GM03348 (cell line): ENCODE measurements at places on chromosomes 5 and 9.

DNA sequence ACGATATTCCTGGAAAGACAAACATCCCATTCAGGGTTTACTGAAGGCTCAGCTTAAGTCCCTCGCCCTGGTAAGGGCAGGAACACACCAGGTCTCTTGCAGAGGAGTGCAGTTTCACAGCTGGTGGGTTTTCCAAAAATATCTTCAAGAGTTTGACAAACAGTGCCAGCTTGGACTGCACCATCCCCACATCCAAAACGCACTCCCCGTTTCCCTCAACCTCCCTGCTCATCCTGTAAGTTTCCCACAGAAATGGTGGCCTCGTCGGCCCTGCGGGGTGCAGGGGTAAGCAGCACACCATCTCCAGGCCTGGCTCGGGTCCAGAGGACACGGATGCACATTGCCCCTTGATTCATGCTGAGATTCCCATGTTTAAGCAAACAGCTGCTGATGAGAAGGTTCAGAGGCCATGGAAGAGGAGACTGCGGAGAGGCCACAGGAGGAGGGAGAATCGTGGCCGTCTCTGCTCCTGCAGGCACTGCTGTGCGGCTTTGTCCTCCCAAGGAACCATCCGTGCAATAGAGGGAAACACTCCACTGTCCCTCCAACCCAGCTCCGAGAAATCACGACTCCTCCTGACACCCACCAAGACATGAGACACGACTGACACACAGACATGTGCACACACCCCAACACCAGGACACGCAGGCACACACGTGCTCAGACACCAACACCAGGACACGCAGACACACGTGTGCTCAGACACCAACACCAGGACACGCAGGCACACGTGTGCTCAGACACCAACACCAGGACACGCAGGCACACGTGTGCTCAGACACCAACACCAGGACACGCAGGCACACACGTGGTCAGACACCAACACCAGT lies 24.0 kb upstream of the SLC12A7 start:
- DNase-seq: no peak

DNA sequence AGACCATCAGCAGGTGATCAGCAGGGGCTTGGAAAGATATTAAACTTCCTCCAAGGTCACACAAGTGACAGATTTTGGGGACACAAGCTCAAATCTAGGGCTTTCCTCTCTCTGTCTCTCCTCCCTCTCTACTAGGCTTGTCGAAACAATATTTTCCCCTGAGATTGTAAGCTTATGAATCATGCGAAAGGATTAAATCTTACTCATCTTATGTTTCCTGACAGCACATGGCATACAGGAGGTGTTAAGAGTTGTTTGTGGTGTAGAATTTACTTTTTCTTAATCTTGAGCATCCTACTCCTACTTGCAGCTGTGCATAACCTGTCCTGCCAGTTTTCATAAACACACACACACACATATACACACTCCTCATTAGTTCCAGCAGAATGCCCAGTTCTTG lies 186.3 kb downstream of the MARCHF11 start:
- peak; percentile 33 for DNase-seq

DNA sequence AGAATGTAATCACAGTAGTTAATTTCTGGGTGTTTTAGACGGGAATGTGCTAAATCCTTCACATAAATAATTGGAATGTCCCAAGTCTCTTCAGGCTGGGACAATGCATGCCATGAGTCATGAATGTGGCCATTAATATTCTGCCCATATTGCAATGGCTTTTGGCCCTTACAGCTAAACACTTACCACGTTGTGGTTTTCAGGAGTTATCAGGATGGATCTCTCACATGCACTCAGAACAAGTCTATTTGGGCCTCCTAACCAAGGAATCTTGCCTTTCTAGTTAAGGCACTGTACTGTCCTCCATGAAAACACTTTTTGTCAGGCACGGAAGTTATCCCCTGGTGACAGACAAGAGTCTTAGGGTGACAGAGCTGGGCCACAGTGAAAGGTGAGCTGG lies 32.7 kb downstream of the PKD2L2 start:
- DNase-seq: no peak

DNA sequence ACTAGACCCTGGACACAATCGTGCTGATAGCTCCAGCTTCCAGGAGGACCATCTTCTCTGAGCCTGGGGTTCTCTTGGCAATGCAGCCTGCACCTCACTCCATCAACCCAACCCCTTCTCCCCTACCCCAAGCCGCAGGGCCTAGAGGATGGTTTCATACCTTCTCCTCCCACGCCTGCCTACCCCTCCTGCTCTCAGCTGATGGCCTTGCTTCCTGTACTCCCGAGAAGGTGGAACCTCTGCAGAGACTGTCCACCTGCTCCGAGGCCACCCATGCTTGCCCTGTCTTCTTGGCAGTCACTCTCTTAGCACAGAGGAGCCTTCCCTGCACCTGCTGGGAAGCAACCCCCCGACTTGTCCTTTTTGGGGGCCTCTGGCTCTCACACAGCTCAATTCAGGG lies 241.9 kb downstream of the IRX2 start:
- no peak for DNase-seq

DNA sequence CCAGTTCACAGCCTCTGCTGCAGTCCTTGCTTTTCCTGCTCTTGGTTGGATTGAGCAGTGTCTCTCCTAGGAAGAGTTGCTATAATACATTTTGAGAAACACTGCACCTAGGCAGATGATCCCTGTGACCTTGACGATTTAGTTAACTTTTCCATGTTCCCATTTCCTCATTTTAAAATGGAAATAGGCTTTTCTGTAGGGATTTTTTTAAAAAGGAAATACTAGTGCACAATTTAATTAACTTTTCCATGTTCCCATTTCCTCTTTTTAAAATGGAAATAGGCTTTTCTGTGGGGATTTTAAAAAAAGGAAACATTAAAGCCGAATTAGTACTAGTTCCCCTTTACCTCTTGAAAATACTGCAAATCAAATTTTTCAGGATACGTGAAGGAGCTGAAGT lies 4.7 kb downstream of the ATP6V0E1 start:
- DNase-seq: no peak

DNA sequence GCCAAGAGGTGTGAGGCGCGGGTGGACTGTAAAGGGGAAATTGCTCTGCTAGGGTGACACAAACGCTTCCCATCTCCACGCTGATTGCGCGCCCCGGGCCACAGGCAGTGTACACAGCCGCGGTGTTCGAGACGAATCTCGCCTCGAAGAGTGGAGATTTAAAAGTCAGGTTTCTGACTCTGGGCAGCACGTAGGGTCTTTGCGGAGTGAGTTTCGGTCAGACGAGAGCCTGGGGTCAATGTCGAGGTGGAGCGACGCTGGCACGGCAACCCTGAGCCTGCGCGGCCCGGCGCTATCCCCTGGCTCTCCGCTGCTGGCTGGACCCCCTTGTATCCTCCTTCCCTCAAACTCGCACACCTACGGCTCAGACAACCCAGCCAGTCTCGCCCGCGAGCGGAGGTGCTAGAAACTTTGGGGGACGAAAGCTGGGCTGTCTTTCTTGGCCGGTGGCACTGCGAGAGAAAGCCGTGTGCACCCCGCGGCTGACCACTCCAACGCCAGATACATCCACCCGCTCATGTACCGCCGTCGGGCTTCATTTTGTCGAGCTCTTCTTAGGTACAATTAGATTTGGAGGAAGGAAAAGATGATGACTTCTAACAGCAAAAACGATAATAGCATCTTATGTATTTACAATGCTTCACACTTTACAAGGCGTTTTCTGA lies 5.4 kb upstream of the FOXB2 start:
- no peak for DNase-seq

- DNase-seq: no peak
Measured at GRCh38 chr5:173517648-173518047, 98.8 kb downstream of the BOD1 start.

GRCh38 chr9:68887232-68887631 lies 126.7 kb downstream of the PRKACG start:
- DNase-seq: no peak

DNA sequence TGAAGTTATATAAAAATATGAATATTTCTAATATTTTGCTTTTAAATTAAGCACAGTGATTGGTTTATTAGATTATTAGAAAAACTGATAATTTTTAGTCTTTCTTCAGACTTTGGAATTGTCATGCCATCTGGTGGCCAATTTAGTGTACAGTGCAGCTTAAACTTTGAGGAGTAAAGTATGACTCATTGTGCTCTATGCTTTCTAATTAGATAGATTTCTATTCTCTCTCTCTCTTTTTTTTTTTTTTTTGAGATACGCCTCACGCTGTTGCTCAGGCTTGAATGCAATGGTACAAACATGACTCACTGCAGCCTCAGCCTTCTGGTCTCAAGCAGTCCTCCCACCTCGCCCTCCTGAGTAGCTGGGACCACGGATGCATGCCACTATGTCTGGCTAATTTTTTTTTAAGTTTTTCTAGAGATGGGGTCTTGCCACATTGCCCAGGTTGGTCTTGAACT lies 42.1 kb upstream of the GPR21 start:
- DNase-seq: peak; percentile 80

- no peak for DNase-seq
Measured at GRCh38 chr5:10797261-10797660, 36.2 kb upstream of the DAP start.

DNA sequence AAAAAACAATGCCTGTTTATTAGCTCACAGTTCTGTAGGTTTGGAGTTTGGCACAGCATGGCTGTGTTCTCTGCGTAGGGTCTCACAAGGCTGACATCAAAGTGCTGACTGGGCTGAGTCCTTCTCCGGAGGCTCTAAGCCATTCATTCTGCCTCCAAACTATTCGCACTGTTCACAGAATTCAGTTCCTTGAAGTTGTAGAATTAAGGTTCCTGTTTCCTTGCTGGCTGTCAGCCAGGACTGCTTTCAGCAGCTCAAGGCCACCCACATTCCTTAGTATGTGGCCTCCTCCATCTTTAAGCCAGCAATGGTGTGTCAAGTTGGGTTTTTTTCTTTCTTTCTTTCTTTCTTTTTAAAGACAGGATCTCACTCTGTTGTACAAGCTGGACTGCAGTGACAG lies 161.9 kb downstream of the CDH6 start:
- no peak for DNase-seq

- DNase-seq: peak; percentile 93
Measured at GRCh38 chr9:131608493-131609037, 63.2 kb downstream of the PRRT1B start.

DNA sequence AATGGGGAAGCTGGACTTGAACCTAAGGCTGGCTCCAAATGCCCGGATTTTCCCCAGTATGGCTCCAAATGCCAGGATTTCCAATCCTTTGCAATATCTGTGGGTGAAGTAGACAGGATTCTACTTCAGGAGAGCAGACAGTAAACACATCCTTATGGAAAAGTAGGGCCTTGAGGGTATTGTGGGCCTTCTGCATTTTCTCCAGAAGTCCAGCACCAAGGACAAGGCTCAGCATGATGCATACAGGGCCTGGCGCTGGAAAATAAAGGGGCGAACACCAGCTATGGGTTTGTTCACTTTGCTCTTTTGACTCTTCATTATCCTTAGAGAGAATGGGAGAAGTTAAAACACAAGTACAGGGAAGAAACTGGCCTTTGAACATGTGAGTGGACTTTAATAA lies 347.5 kb downstream of the SEMA5A start:
- DNase-seq: no peak

DNA sequence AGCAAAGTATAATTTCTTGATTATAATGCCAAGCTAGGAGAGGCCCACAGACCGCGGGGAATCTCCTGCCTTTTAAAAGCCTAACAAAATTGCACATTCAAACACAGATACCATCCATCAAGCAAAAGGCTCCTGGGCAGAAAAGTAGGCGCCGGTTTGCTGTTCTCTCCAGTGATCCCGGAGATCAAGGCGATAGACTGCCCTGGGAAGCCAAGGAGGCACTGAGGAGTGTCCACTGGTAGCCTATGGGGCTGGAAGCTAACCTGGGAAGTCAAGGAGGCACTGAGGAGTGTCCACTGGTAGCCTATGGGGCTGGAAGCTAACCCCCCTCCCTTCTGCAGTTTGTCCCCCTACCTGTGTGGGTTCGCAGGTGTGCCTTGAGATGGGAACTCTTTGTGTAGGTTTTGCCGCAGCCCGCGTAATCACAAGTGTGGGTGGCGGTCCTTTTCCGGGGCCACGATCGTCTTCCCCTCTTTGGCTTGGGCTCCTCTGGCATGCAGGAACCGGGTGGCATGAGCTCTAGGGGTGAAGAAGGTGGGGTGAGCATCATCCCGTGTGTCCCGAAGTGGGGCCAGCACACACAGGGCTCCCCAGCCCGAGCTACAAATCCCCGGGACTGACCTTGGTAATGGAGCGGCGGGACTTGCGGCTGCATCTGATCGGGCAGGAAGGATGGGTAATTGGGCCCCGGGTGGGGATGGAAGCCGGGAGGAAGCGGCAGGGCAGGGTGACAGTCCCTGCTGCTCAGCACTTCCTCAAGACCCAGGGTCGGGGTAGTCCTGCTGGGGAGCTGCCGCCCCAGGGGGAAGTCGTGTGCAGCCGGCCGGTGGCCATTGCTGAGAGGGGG lies 2.7 kb downstream of the KLF4 start:
- peak; percentile 17 for DNase-seq

- no peak for DNase-seq
Measured at GRCh38 chr9:37002413-37003217, 31.5 kb downstream of the PAX5 start.

GRCh38 chr9:111034170-111034897 lies 3.9 kb downstream of the LPAR1 start:
- DNase-seq: no peak

DNA sequence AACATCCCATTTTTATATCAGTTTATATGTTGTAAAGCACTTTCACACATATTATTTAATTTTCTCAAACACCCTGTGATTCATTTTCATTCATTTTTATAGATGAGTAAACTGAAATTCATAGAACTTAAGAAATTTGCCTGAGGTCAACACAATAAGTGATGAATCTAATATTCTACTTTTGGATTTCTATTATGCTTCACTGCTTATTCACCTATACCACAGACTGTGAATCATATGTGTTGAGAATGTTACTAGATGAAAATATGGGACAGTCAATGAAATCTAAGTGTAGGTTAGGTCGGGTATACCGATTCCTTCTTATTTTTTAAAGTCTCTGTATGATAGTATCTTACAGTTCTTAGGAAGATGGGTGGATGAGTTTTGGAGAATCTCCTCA lies 24.8 kb downstream of the CDC37L1 start:
- DNase-seq: no peak

DNA sequence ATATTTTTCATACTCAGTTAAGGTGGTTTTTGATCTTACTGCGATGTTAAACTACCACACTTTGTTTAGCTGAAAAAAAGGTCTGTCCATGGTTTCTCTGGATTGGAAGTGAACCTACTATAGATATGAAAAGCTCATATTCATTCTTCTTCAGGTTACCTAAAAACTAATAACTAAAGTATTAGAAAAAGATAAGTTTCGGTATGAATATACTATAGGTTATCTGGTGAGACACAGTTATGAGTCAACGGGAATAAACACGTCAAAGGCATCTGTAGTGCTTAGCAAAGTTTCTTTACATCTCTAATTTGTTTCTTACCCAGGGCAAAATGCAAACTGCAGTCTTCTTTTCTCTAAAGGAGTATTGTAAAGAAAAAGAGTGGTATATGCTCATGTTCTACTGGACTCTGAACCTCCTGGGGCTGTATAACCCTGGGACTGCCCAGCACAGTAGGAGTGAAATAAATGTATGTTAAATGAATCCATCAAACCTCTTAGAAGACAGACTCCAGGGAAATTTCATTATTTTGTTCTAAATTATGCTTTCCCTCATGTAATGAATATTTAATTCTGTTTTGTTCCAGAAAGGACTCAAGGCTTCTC lies 521.9 kb downstream of the PDE4D start:
- DNase-seq: no peak

- DNase-seq: no peak
Measured at GRCh38 chr5:91160714-91161285, 222.3 kb downstream of the ARRDC3 start.
